ENCODE measurements at places on chromosomes 1 and 21.
A peak's percentile ranks its signal among the peaks of the same experiment; 100 is the strongest.

GRCh38 chr1:155003227-155003765 lies 694 bp downstream of the ZBTB7B start:
- peak; percentile 50 for DNase-seq

DNA sequence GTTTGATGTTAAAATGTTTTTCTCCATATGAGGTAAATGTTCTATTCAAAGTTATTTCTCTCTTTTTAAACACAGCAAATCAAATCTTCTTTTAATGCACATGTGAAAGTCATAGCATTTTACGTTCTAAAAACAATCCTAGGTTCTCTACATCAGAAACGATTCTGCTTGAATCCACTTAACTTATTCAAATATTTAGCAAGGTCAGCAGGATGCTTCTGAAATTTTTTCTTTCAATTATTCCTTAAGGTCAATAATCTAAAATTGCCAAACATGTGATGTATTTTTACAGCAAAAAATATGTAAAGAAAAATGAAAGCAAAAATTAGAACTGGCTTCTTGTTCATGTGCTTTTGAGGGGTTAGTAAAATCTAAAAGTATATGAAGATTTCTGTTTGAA lies 106.7 kb downstream of the TM2D1 start:
- no peak for DNase-seq

DNA sequence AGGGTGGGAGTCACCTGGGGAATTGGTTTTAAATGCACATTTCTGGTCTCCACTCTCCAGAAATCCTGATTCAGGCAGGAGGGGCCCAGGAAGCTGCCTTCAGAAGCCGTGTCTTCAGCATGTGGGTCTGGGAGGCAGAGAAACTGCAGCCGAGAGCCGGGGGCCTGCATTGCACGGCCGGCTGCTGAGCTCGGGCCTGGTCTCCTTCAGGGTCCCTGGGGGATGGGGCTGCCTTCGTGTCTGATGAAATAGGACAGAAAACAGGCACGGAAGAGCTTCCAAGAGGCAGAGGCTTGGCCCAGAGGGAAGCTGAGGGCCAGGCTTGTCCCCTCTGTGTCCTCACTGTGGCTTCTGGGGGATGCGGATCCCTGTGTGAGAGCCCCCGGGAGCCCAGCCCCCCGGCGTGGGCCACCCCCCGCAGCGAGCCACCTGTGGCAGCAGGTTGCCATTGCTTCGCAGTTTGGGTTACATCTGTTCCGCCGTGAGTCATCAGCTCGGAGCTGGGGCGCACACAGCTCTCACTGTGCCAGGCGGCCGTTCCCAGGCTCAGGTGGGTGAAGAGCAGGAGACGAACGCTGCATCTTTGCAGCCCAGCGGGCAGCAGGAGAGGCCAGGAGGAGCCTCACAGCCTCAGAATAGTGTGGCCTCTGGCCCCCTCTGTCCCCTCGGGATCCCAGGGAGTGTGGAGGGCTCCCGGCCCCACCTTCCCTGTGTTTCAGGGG lies 72.4 kb downstream of the AJAP1 start:
- no peak for DNase-seq

DNA sequence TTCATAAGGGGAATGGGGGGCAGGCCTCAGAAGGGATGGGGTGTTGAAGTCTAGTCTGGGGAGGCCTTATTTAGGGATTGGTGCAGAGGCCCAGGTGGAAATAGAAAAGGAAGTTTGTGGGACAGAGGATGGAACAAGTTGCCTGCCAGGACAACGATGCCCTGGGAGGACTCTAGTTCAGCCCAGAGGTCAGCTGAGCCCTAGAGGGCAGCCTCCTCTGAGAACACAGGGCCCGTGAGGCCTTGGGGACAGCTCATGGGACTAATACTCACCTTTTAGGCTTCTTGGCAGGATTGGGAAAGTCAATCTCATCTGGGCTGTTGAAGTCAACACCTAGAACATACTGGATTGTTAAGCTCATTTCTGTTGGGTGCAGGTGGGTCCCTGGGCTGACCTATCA lies 43.0 kb downstream of the LHX4 start:
- DNase-seq, result no peak
